Activated CD8-positive, alpha-beta memory T cell treated with anti-CD3 and anti-CD28 coated beads for 24 hours (primary cell): ENCODE measurements at places on chromosomes 2 and 18.

DNA sequence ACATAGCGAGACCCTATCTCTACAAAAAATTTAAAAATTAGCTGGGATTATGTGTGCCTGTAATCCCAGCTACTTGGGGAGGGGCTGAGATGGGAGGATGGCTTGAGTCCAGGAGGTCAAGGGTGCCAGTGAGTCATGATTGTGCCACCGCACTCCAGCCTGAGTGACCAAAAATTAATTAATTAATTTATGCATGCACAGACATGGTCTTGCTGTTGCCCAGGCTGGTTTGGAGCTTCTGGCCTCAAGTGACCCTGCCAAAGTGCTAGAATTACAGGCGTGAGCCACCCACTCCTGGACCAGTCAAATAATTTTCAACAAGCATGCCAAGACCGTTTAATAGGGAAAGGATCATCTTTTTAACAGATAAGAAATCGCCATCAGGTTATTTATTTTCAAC, 57.7 kb upstream of the TFCP2L1 start:
- no peak for DNase-seq

GRCh38 chr2:42190191-42190590, 21.0 kb downstream of the EML4 start:
- no peak for DNase-seq

GRCh38 chr2:225192869-225193268, 150.6 kb upstream of the DOCK10 start:
- DNase-seq = no peak

GRCh38 chr2:218255446-218255845, 5.4 kb upstream of the GPBAR1 start:
- DNase-seq = no peak

GRCh38 chr2:7432436-7432835, 515.2 kb downstream of the RNF144A start:
- DNase-seq = no peak

GRCh38 chr2:39313575-39313974, 69.8 kb upstream of the CDKL4 start:
- no peak for DNase-seq

- no peak for DNase-seq
Measured at GRCh38 chr2:29113891-29114321, 1.3 kb upstream of the CLIP4 start.

- no peak for DNase-seq
Measured at GRCh38 chr2:12709207-12709522, 7.6 kb upstream of the TRIB2 start.

- DNase-seq = no peak
Measured at GRCh38 chr2:172372436-172372835, 55.0 kb upstream of the ITGA6 start.

- no peak for DNase-seq
Measured at GRCh38 chr2:223270548-223270947, 218.6 kb downstream of the KCNE4 start.
